ENCODE measurements at places on chromosomes 7 and 10.

DNA sequence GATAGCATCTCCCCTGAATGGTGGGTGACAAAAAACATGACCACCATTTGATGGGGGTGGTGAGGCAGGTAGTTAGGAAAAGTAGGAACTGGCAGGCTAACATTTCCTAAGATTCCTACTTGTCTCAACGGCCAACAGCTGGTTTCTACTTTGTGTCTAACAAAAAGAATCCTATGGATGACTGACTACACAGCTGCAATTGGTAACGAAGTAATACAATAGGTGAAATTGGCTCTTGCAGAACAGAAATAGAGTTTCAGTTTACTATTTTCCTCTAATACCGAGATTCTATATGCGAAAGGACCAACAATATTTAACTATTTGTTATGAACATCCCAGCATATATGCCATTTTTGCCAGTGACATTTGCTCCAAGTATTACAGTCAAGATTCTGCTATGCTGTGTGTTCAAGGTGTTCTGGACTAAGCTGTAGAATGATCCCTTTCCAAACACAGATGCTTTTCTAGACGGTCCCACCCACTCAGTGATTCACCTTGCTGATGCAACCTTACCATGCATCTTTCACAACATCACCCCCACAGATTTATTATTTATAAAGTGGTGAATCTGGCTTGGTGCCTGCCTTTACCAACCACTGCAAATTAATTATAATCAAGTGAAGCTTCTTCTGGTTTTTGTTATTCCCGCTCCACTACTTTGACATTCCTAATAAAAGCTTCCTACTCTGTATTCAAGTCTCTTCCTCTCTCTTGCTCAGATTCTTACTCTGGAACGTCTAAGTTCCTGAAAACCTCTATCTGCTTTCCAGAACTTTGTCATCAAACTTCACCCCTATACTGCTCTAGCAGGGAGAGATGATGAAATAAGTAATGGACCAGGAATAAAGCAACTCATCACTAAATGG lies 16.8 kb downstream of the BBIP1 start:
- no peak for DNase-seq

DNA sequence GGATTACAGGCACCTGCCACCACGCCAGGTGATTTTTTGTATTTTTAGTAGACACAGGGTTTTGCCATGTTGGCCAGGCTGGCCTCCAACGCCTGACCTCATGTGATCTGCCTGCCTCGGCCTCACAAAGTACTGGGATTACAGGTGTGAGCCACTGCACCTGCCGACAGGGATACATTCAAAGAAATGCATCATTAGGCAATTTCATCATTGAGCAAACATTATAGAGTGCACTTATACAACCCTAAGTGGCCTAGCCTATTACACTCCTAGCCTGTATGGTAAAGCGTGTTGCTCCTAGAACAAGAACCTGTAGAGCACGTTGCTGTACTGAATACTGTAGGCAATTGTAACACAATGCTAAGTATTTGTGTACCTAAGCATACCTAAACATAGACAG lies 350.3 kb downstream of the GALNT17 start:
- DNase-seq = no peak

DNA sequence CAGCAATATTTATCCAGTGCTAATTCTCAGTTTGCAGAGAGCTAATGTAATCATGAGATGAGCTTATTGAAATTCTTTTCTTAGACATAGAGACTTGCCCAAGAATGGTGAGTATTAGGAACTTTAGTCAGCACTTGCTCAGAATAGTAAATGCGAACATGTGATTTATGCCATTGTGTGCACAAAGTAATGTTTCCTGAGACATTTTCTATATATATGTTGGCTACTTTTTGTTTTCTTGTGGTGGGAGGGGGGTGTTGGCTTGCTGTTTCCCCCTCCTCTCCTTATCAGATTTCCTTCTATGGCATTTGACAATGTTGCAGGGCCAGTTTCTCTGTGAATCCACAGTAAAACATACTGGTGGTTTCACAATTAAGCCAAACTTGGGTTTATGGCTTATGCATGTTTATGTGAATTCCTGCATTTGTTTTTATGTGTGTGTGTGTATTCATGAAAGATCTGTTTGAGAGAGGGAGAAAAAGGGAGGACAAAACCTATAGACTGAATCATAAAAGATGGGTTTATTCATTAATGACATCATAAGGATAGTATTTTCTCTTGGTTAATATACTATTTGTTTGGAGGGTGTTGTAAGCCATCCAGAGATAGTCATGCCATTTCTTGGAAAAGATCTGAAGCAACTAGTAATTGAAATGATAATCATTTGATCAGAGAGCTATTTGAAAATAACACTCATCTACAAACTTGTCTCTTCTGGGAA lies 36.3 kb downstream of the ARID5B start:
- no peak for DNase-seq

GRCh38 chr10:63976538-63976937 lies 455.3 kb downstream of the REEP3 start:
- peak; percentile 29 for DNase-seq

GRCh38 chr7:27243340-27244163 lies 950 bp downstream of the EVX1 start:
- DNase-seq = no peak

GRCh38 chr7:106257752-106258151 lies 27.0 kb downstream of the NAMPT start:
- DNase-seq = no peak

DNA sequence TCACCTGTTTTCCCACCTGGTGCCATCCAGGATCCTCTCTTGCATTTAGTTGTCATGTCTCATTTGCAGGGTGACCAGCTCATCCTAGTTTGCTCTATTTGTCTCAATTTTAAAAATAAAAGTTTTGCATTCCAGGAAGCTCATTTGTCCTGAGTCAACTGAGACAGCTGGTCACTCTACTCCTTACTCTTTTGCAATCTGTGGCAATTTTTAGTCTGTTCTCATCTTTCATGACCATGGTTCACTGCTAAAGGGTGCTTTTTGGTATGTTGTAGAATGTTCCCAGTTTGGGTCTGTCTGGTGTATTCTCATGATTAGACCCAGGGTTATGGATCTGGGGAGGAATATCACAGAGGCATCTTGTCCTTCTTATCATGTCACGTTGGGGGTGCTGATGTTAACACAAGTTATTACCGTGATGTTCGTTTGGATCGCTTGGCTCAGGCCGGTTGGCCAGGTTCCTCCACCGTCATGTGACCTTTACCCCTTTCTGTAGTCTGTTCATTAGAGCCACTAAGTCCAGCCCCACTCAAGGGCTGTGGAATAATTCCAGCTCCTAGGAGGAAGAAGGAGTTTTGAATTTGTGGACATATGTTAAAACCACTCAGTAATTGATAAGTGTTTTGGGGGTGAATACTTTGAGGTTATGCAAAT lies 103.3 kb upstream of the IGFBP3 start:
- no peak for DNase-seq

GRCh38 chr10:53909791-53910190 lies 891.2 kb downstream of the PCDH15 start:
- no peak for DNase-seq

DNA sequence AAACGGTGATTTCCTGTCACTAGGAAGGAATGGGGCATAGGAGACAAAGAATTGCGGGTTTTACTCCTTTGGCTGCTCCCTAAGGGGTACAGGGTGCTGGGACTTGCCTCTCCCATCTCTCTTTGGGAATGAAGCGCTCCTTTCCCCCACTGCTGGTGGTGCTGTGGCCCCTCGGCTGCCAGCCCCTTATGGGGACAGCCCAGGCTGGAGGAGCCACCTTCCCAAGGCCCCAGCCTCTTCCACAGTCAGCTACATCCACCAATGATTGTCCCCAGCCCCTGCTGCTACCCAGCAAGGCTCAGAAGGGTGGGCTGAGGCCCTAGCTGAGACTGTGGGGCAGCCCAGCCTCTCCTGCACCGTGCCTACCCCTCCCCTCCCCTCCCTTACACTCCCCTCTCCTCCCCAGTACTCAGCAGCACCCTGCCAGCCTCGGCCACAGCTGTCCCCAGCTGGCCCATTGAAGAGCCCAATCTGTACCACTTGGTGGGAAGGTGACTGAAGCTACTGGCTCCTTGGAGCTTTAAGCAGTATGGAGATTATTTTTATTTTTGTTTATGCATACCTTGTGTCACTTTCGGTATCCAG lies 19.0 kb downstream of the PRKAG2 start:
- DNase-seq = no peak

DNA sequence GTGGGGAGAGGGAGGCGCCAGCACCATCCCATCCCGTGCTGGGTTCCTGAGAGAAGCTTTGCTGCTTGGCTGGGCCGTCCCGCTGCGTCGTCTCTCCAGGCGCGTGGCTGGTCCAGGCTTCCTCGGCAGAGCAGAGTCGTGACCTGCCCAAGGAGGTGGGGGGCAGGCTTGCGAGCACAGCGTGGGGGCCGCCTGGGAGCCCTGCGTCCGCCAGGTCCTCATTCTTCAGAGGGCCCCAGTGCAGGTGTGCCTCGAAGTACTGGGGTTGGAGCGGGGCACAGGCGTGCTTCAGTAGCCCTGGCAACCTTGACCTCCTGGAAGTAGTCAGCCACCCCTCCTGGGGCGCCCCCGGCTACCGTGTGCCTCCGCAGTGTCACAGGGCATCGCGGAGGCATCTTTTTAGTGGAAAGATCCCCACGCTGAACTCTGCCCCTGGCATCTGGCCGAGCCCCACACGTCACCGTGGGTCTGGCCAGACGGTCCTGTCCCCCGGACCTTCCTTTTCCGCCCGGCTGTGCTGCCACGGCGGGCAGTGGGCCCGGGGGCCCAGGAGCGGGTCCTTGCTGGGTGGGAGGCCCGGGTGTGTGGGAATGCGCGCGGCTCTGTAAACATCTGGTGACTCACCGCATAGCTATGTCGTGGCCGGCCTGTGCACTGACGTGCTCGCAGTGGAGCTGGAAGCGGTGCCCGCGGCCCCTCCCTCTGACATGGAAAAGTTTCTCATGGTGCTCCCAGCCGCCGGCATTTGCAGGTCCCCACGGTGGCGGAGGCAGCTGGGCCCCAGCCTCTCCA lies 6.4 kb downstream of the MAFK start:
- DNase-seq = no peak

GRCh38 chr10:111206521-111206920 lies 129.7 kb downstream of the ADRA2A start:
- DNase-seq = no peak

DNA sequence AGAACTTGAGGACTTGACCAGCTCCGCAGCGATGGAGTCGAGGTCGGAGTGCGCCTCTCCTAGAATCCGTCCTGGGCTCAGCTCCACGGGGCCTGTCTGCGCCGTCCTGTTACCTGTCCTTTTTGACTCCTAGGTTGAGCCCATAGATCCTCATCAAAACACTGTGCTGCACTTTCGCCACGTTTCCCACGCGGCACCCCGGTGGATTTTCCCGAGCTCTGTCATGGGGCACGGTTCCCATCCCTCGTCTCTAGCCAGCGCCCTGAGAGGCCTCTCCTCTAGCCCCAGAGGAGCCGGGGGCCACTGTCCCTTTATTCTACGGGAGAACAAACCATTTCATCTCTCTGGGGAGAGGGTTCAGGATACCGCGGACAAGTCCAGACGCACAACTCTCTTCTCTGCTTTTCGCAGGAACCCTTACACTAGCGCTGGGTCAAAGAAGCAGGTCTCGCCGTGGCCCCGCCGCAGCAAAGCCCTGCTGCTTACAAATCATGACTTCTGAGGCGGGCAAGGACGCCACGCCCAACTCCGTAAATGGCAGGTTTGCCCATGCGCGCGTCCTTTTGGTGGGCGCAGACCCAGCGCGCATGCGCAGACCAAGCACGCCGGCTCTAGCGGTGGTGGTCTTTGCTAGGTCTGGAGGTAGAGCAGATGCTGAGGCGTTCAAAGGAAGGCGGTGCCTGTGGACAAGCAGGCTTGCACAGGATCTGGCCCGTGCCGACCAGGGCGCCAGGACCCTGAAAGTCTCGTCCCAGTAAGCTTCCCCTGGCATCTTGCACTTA lies 10.3 kb upstream of the ANKRD7 start:
- peak; percentile 63 for DNase-seq

DNA sequence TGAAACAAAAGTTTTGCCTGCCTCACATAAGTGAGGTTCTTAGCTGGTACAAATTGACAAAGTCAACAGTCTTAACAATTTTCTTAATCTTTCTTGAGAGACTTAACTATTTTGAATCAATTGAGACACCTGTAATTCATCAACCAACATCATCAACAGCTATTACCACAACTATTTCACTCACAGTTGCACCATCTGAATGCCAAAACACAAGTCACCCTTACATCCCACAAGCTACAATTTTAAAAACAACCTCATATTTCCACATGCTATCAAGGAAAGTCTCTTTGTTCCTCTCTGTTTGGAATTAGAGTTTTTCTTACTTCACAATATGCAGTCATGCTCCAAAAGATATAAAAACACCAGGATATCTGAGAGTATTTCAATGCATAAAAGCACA lies 4.9 kb downstream of the SMURF1 start:
- DNase-seq = no peak

GRCh38 chr7:19145434-19146115 lies 354 bp upstream of the FERD3L start:
- no peak for DNase-seq

DNA sequence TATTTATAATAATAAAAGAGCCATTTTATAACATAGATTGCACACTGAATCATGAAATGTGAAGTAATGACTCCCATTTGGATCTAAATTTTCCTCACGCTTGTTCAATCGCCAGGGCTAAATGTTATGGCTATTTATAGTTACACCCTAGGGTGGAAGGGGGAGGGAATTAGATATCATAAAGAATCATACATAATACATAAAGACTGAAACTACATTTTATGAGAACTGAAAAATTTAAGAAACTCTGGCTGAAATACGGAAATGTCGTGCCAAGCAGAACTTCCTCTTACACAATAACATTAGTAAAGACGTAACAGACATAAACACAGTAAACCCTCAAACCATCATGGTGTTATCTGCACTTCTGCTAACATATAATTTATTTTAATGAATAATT lies 327.5 kb upstream of the PHF14 start:
- DNase-seq = no peak
